ENCODE measurements at places on chromosomes 1 and 21.

DNA sequence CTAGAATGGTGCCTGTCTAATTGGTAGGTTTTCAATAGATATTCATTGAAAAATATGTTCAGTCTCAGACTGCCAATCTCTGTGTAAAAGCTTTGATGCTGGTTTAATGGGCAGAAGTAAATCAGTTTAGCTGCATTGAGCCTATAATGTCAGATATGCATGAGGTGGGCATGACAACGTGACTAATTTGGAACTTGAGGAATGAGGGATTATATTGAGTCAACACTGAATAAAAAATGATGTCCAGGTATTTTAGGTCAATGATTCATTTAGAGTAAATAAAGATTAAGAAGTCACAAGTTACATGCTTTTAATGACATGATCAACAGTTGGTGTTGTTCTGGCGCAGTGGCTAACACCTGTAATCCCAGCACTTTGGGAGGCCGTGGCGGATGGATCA is 3.0 kb downstream of the WDR3 start:
- DNase-seq, result no peak

DNA sequence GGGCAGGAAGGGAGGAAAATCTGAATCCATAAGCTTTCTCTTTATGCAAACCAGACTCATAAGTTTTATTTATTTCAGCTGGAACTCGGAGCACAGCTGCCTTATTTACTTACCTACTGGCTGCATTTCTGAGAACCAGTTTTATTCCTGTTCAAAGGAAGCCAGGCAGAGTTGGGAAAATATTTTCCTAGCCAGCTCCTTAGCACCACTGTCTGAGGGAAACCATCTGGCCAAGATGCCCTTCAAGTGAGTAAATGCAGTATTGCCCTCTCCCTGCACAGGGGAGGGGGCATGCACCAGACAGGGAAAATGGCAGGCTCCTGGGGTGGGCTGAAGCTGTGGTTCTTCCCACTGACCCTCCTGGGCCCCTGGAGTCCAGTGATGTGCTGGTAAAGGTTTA is 28.9 kb upstream of the FMOD start:
- no peak for DNase-seq

- no peak for DNase-seq
Measured at GRCh38 chr1:38929476-38929875, 12.2 kb downstream of the RHBDL2 start.

DNA sequence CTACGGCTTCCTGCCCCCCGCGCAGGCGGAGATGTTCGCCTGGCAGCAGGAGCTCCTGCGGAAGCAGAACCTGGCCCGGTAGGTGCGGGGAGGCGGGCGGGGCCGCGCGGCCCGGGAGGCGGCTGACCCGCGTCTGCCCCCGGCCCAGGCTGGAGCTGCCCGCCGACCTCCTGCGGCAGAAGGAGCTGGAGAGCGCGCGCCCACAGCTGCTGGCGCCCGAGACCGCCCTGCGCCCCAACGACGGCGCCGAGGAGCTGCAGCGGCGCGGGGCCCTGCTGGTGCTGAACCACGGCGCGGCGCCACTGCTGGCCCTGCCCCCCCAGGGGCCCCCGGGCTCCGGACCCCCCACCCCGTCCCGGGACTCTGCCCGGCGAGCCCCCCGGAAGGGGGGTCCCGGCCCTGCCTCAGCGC is 16.6 kb downstream of the NOC2L start:
- DNase-seq, result no peak

- no peak for DNase-seq
Measured at GRCh38 chr1:220827445-220828178, 40.9 kb downstream of the MTARC1 start.
